ENCODE measurements at places on chromosomes 5 and 9.

DNA sequence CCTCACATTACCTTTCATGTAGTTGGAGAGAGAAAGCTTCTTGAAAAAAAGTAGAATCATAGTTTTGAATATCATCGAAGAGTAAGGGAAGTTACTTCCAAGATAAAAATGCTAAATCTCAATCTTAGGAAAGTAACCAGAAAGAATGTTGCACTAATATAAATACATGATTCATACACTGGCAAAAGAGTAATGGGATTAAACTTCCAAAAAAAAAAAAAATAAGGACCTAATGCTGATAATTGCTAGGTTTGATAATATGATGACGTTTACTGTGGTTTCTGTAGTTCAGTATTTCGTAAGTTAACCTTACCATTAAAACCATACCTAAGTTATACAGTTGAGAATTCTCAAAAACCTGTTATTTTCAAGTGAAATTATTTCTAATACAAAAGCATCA lies 573.8 kb upstream of the CDH9 start:
- DNase-seq = no peak

- no peak for DNase-seq
These were observed 366.0 kb downstream of the HTR1A start for GRCh38 chr5:63596254-63596653.

DNA sequence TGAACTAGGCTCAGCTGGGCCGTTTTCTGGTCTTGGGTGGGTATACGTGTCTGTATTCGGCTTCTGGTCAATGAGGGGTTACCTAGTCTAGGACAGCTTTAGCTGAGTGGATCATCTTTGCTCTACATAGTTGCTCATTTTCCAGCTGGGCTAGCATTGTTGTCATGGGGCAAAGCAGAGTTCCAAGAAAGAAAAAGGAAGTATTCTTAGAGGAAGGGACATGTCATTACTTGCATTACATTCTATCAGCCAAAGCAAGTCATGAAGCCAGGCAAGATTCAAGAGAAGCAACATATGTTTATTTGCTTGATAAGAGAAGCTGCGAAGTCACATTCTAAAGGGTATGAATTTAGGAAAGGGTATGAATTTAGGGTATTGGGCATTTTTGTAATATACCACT lies 396.5 kb downstream of the ZNF608 start:
- no peak for DNase-seq

DNA sequence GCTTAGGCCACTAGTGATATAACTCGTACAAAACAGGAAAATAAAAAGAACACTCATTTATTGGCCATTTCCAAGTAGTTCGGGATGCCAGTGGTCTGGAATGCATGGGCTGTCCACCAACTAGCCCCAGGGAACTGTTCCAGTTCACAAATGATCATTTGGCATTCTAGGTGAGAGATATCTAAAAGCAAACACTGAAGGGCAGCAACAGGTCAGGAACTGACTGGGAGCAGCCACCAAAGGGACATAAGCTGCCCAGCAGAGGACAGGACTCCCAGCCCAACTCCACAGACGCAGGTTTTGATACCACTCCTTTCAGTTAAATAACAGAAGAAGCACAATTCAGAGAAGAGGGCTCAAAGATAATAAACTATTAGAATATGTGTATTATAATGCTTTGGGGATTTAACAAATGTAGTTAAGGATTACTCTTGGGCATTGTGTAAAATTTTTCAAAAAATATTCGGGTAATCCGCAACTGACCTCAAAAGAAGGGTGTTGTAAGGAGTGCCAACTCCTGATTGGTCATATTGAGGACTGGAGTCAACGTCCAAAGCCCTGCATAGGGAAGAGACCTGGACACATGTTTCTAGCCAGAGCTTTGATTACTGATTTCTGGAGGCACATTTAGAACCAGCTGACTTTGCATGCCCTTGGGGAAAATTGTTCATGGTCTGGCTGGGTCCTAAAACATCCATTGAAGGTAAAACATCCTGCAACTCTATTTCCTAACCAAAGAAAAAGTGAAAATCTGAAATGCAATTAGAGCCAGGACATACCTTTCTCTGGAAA lies 320.0 kb downstream of the DNAH5 start:
- DNase-seq = no peak
